Activated T-helper 2 cell treated with anti-CD3 and anti-CD28 coated beads, Interferon-gamma antibody, Interleukin-2, Interleukin-4, amounts not matched to agents 10 μg/mL and 5 μg/mL and 100 μg/mL, durations not matched to agents 14 hours and 24 hours and 36 hours (primary cell): ENCODE measurements at places on chromosomes 5 and 9. TPM values are rescaled to one million over a fixed set of nuclear protein-coding genes. Genes with fewer than 3 reads are reported as not detected.

S1PR3 gene
- total RNA-seq = 7.1 and 7.5 TPM in 2 replicates

PCDHB8 gene
- not detected in 2 replicates for total RNA-seq

DEPDC1B gene
- total RNA-seq = 22.2 and 25.1 TPM in 2 replicates

NTNG2 gene
- total RNA-seq = 3.8 and 5.2 TPM in 2 replicates

CBY3 gene
- 0.39 and 0.51 TPM in 2 replicates for total RNA-seq

CTNND2 gene
- total RNA-seq = not detected in 2 replicates

GRCh38 chr5:81513982-81514381 lies 120.0 kb upstream of the ACOT12 start:
- H3K27ac ChIP-seq = no peak overlapping the region
- no peaks in the 10 kb centered on the region for H3K27me3 ChIP-seq
- H3K4me3 ChIP-seq = no peak overlapping the region
- peaks cover 6% of the 10 kb centered on the region for H3K4me1 ChIP-seq
- peaks cover 4% of the 10 kb centered on the region for H3K36me3 ChIP-seq

DNA sequence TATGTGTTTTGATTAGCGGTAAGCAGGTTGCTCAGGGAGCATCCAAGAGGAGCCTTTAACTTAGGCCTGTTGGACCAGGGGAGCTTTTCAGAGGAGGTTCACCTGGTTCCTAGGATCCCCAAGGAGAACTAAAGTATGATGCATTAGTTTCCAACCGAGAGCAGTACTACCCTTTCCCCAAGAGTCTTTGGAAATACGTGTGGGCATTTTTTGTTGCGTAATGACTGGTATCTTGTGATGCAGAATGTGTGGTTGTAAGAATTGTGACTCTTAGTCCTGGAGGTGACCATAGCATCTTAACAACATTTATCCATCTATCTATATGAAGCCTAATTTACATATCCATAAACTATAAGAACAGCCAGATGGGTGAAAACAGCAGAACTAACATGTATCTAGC lies 11.0 kb downstream of the CFAP95 start:
- peak overlapping the region; percentile 5 for H3K27ac ChIP-seq
- peaks cover 12% of the 10 kb centered on the region for H3K36me3 ChIP-seq
- H3K27me3 ChIP-seq = no peaks in the 10 kb centered on the region
- no peak overlapping the region for H3K4me3 ChIP-seq

DNA sequence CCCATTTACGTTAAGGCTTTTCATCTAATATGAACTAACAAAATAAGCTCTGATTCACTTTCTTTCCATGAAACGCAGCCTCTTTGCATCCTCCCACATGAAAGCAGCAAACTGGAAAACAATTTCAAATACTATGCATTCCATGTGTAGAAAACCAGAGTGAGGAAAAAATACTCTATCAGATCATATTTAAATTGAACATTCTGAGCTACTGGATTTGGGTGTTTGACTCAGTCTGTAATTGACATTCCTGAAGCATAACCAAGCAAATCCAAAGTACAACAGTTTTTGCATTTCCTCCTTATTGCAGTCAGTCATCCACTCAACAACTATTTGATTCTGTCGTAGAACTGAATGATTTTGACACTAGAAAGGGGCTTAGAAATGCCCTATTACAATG lies 399.1 kb upstream of the NMUR2 start:
- H3K27me3 ChIP-seq = no peaks in the 10 kb centered on the region
- no peaks in the 10 kb centered on the region for H3K4me1 ChIP-seq
- no peak for DNase-seq

- no peaks in the 10 kb centered on the region for H3K36me3 ChIP-seq
- H3K4me3 ChIP-seq = no peak overlapping the region
- H3K27me3 ChIP-seq = peaks cover 28% of the 10 kb centered on the region
These were observed 149.8 kb upstream of the CDKN2B start for GRCh38 chr9:22158927-22159346.

- no peaks in the 10 kb centered on the region for H3K27me3 ChIP-seq
- peaks cover 30% of the 10 kb centered on the region for H3K4me1 ChIP-seq
- H3K27ac ChIP-seq = no peak overlapping the region
- DNase-seq = no peak
These were observed 3.8 kb upstream of the ZDHHC12 start for GRCh38 chr9:128727640-128728248.

DNA sequence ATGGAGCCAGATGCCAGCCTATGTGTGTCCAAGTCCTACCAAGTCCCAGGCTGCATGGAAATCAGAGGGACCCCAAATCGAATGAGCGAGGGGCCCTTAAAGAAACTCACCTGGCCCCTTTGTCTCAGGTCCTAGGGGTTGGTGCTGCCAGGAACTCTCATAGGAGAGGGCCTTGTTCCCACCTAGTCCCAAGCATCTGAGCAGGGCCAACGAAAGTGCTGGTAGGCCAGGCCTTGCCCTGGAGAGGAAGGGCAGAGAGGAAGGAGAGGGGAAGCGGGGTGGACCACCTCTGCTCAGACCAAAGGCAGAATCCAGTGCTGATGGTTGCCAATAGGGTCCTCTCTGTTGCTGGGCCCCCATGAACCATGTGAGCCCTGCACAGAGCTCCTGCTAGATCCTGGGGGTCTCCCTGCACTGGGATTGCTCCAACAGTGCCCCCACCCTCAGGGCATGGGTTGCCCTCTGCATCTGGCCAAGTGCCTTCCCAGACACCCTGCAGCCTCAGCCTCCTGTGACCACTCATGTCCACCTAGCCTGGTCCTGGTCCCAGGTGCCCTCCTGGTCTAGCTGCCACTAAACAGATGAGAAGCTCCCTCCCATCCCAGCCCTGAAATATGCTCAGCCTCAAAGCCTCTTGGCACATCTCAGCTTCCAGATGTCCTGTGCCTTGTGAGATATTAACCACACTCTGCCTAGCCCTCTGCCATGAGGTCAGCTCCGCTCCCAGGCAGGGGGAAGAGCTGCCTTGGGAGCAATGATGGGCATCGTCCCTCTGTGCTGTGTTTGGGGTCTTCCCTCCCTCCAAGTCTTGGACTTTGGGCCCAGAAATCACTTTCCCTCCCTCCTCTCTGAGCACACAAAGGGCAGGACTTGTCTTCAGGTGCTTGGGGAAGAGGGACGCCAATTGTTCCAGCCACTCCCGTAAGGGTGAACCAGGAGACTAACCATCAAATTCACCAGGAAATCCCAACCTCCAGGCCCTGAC lies 109.6 kb downstream of the ADAMTS2 start:
- DNase-seq = no peak
- H3K36me3 ChIP-seq = no peaks in the 10 kb centered on the region
- no peak overlapping the region for H3K27ac ChIP-seq
- H3K4me3 ChIP-seq = no peak overlapping the region
- H3K4me1 ChIP-seq = no peaks in the 10 kb centered on the region

DNA sequence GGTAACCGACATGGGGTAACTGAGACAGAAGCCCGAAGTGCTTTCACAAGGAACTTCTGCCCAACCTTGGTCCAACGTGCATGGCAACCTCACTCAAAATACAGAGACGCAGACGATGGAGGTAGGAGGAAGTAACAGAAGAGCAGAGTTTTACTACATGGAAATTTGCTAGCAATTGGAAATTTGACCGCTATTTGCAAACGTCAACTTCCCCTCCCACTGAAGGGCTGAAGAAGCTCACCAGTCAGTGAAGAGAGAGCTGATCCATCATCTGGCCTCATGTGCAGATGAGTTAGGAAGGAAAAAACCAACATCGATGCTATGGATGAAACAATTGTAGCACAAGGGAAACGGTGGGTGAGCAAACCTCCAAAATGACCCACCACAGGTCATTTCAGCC lies 196.7 kb downstream of the RGS3 start:
- peaks cover 6% of the 10 kb centered on the region for H3K4me1 ChIP-seq
- no peak overlapping the region for H3K27ac ChIP-seq
- H3K27me3 ChIP-seq = peaks cover 26% of the 10 kb centered on the region
- H3K36me3 ChIP-seq = no peaks in the 10 kb centered on the region

- no peaks in the 10 kb centered on the region for H3K27me3 ChIP-seq
- H3K4me1 ChIP-seq = no peaks in the 10 kb centered on the region
- no peak overlapping the region for H3K4me3 ChIP-seq
- DNase-seq = no peak
These were observed 125.3 kb downstream of the ADAMTS2 start for GRCh38 chr5:179219661-179220620.

DNA sequence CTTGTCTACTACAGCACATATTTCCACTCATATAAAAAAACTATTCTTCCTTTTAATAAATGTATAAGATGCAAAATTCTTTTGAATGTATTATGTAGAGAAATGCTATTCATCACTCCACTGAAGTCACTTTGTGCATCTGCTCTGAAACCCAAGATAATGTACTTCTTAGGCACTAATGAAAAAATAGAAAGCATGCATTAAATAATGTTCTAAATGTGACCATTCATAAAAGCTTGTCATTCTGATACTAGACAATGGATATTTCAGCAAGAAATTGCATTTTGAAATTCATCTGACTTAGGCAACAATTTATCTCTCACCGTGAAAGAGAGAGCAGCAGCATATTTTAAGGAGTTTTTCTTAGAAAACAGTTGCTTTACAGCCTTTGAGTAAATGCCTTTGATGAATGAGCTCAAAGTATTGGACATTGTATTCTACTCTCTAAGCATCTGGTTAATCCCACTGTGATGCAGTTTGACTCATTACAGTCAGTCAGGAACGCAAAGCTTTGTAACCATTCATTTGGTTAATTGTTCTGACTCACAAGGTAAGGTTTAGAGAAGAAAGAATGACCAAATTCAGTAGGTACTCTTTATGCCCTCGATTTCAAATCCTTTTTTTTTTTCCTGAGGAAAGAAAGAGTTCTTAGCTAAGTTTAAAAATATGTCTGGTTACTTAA lies 2233.8 kb upstream of the C9orf72 start:
- no peaks in the 10 kb centered on the region for H3K36me3 ChIP-seq
- no peaks in the 10 kb centered on the region for H3K4me1 ChIP-seq
- no peaks in the 10 kb centered on the region for H3K27me3 ChIP-seq
- no peak for DNase-seq
- no peak overlapping the region for H3K27ac ChIP-seq
- no peak overlapping the region for H3K4me3 ChIP-seq
